GM23338 (cell line): ENCODE measurements at places on chromosomes 3 and 15. TPM values are rescaled to one million over a fixed set of nuclear protein-coding genes. Genes with fewer than 3 reads are reported as not detected.
A peak's percentile ranks its signal among the peaks of the same experiment; 100 is the strongest.

- no peak for DNase-seq
Measured at GRCh38 chr15:25535866-25536265, 97.0 kb upstream of the UBE3A start.

DNA sequence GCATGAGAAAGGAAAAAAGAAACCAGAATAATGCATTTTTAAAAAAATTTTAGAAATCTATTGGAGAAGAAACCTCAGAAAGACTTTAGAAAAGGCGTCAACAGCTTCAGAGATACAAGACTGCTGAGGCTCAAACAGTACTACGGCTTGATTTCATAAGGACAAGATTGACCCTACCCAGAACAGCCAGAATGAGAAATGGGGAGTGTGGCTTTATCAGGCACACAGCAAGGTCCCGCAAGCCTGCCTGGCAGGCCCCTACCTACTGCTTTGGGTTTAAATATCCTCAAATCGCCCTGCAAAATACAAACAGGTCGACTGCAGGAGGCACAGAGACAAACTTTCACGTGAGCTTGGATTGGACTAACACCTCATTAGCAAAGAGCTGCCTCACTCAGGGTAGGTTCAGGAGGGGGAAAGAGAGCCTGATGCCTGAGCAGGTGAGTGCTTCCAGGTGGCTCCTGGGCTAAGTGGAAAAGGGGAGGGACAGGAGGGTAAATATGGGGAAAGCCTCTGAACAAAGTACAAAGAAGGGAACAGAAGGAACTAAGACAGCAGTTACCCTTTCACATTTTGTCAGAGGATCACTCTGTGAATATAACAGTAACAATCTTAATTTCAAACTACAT, 87.5 kb downstream of the RORA start:
- DNase-seq = peak; percentile 34

The UROC1 gene
- not detected in 2 replicates for total RNA-seq

- DNase-seq = no peak
Measured at GRCh38 chr15:35246451-35246850, 161.4 kb upstream of the NANOGP8 start.

DNA sequence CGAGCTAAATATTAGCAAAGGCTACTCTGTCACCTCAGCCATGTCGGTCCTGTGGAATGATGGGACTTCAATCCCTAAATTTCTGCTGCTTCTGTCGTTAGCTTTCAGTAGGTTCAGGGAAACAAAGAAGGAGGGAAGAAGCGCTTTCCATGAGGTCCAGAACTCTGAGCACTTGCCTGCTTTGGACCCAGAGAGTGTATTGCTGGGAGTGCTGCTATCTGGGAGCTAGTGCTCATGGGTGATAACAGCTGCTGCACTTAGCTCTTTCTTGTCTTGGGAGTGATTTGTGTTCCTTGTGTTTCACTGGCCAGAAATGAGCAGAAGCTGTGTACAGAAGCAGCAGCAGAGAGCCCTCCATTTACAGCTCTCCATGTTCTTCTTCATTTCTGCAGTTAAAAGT, 369.8 kb downstream of the DIPK2A start:
- no peak for DNase-seq

DNA sequence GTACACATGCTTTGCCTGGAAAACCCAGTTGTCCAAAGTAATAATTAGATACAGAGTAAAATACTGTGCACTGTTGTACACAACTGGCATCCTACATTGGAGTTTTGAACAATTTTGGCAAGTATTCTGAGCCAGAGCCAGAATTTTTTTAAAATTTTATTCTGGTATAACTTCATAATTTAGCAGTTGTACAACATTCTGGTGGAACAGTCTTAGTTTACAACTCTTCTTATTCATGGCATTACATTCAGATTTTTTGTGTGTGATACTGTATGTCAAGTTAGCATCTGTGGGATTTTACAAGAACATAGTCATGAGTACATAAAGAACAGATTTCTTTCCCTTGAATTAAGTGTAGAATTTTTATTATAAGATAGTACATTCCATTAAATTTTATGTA, 67.5 kb downstream of the SLC49A4 start:
- DNase-seq = no peak

- DNase-seq = no peak
Measured at GRCh38 chr3:119235151-119235550, 5.5 kb downstream of the B4GALT4 start.

The TMC3 gene
- not detected in 2 replicates for total RNA-seq

DNA sequence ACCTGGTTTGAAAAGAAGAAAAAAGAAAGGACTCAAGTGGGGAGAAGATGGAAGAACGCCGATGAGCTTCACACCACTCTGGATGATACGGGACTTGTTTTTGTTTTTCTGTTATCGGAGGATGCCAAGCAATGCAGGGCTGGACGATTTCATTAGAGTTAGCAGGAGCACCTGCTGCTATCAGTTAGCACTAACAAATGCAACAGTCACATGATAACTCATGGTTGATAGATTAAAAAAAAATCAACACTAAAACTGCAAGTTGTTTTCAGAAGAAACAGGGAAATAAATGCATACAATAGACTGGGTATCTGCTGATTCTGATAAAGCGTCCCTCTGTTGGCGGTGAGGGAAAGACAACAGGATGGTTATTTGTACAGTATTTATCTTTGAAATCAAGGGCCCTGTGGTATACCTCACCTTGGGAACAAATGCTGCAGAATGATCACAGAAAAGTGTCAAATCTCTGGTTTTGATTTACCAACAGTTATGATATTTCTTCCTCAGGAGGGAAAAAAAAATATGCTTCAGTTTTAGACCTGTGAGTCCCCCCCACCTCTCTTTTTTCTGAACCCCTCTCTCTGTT, 575.1 kb downstream of the FOXP1 start:
- DNase-seq = no peak

- DNase-seq = no peak
Measured at GRCh38 chr3:29441422-29441821, 160.6 kb downstream of the RBMS3 start.

The PPARG gene
- total RNA-seq = 0.42 TPM in 1 of 2 replicates, not detected in the other

GRCh38 chr3:60746695-60747416, 504.4 kb downstream of the FHIT start:
- no peak for DNase-seq

DNA sequence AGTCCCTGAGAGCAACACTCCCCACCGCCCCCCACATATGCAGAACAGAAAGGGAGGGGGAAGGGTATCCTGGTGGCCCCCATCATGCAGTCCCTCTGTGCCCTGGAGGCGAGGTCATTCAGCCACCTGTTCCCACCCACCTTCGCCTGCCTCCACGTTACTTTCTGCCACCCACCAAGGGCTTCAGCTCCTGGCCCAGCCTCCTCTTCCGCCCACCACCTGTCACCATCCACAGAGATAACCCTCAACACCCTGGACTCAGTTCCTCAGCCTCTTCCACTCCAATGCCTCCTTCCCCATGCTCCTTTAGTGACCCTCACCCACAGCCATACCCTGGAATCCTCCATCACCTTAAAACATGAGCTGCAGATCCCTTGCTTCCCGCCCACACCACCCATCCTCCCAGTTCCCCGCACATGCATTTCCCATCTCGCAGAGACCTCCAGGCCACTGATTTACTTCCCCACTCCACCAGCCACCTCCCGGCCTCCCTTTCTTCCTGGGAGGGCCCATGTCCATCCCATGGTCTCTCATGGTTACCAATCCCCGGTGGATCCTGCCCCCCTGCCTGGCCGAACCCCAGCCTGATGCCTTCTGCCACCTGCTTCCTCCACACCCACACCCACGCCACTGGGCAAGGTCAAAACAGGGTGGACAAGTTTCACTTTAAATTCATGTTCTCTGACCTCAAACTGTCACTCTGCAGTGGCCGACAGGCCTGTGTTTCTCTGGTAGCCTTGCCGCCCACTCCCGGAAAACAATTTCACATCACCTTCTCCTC, 18.2 kb downstream of the HOMER2 start:
- no peak for DNase-seq

The STRIT1 gene
- 1.6 TPM in 1 of 2 replicates, not detected in the other for total RNA-seq

DNA sequence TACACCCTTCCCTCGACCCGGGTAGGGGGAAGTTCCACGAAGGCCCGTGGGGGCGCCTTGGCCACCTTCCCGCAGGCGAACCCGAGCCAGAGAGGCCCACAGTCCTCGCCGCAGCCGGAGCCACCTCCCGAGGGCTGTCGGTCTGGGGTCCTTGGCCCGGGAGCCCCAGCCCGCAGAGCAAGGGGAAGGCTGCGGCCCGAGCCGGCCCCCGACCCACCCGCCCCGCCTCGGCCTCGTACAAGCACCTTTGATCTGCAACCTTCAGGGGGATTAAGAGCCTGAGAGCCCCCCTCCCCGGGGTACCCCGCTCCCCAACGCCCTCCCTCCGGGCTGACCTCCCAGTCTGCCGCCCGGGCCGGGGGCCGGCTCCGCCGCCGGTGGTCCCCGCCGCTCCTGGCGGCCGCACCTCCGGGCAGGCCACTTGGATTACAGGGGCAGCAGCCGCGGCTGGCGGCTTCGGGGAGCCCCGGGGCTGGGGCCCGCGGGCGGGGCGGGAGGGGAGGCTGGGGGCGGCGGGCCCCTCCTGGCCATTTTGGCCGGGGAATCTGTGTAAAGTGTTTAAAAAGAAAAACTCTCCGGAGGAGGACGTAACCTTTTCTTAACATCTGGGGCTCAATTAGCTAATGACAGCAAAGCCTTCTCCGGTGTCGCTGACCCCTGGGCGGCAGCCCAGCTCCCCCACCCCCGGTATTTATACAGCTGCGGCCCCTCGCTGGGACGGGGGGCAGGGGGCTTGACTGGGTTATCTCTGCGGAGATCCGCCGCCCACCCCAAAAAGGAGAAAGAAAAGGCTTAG, 40.2 kb downstream of the EPHB3 start:
- DNase-seq = no peak

The TJP1 gene
- 108 and 116 TPM in 2 replicates for total RNA-seq
